ENCODE measurements at places on chromosomes 16 and 17.

DNA sequence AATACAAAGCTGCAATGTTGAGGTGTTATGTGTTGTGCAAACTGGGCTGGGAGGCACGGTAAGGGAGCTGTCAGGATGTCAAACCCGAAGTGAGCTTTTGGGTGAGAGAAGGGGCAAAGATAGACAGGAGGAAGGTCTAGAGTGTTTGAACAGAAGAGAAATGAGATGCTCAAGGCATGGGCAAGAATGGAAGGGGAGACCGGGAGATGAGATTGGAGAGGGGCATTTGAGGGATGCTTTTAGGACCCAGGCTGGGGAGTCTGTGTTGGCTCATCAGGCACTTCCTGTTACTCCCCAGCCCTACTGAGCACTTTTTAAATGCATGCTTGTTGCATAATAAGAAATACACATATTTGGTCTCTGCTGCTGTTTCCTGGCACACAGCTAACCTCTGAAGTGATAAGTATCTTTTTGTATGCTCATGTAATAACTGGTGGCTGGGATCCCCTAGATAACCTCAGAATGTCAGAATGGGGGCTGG is 13.7 kb downstream of the UNC45B start:
- no peak for DNase-seq

- peak; percentile 58 for DNase-seq
Measured at GRCh38 chr17:18258356-18259038, at the start of gene FLII. TSS of gene FLII (minus strand) at chr17:18258738. CDS start at chr17:18258690, 48 bp downstream.

DNA sequence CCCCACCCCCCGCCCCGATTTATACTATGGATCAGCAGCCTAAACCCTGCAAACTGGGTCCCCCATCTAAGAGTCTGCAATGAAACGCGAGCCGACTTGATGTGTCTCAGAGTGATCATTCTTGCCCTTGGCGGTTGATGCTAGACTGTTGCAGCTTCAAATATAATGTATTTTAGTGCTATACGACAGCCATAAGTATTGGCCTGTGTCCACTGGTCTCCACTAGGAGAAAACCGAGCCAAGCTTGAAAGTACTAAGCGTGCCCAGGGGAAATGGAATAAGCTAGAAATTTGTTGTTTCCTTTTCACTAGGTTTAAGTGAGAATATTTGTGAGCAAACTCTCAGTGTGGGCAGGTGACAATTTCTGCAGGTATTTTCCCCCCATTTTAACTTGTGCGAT is 711.2 kb downstream of the MAF start:
- no peak for DNase-seq

DNA sequence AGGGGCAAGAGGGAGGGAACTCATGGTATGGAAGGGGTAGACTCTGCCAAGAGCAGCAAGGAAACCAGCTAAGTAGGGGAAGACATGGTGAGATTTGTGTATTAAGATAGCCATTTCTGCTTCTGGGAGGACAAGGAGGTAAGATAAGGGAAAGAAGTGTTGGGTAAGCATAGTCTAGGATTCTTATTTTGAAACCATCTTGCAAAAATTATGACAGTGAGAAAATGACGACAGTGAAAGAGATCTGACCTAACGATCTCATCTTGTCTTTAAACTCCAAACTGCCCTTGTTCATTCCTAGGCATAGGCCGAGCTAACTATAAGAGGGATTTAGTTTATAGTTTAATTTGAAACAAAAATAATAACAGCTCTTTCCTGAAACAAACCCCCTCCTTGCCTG is 5.6 kb upstream of the RBL2 start:
- no peak for DNase-seq

DNA sequence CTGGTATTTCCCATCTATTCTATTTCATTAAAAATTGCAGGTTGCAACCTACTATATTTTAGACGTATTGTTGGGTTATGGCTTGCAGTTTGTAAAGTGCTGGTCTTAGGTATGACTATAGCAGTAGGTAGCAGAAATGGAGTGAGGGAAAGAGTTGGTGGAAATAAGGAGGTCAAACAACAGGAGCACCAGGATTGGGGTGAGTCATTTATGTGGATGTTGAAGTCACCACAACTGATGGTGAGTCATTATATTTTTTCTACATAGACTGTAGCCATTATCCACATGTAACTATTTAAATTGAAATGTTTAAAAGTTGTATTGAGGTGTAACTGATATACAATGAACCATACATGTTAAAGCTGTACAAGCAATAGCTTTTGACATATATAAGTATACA is 25.0 kb upstream of the HS3ST3A1 start:
- no peak for DNase-seq

DNA sequence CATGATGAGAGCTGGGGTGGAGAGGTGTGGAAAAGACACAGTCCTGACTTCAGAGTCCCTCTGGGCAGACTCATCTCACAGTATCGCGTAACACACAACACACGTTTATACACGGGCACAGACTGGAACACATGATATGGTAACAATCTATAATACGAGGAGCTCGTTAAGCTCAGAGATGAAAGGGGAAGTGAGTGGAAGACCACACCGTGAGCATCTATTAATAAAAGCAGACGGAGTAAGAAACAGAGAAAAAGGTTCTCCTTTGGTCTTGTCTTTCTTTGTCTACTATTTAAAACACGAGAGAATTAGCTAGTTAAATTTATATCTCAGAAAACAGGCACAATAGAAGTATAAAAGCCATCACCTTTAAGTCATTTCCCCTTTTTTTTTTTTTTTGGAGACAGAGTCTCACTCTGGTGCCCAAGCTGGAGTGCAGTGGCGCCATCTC is 13.5 kb downstream of the ANKRD11 start:
- no peak for DNase-seq

- no peak for DNase-seq
Measured at GRCh38 chr16:67013233-67013822, 15.6 kb upstream of the CBFB start.

DNA sequence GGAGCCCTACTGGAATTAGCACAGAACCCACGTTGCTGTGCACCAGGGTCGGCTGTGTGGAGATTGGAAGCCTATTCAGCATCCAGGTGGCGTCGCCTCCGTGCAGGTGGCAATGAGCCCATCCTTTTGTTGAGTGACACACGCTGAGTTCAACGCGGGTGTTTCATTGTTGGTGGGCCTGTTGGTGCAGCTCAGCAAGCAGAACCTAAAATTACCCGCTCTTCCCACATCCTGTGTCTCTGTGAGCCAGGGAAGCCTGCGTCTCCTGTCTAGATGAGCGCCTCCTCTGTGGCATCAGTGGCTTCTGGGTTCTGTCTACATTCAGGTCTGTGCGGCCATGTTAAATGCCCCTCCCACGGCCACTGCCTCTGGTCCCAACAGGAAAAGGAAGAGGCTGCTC is 14.5 kb downstream of the CD2BP2 start:
- no peak for DNase-seq

GRCh38 chr17:27553019-27553511 is 77.9 kb upstream of the LGALS9 start:
- no peak for DNase-seq

GRCh38 chr17:66040402-66040801 is 151.5 kb downstream of the CEP112 start:
- DNase-seq = no peak

DNA sequence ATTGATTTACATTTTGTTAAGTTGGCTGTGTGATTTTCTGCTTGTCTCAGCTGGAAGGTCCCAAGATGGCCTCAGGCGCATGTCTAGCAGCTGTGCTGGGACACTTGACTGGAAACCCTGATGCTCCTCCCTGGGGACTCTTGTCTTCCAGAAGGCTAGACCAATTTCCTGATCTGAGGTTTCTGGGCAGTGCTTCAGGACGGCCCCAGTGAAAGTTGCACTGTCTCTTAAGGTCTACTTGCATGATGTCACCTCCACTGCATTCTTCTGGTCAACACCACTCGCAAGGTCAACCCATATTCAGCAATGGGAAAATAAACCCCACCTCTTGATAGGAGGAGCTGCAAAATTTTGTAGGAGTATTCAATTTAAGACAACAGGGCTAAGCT is 116.0 kb downstream of the SALL1 start:
- no peak for DNase-seq

- no peak for DNase-seq
Measured at GRCh38 chr16:62805221-62805857, 769.1 kb upstream of the CDH8 start.

DNA sequence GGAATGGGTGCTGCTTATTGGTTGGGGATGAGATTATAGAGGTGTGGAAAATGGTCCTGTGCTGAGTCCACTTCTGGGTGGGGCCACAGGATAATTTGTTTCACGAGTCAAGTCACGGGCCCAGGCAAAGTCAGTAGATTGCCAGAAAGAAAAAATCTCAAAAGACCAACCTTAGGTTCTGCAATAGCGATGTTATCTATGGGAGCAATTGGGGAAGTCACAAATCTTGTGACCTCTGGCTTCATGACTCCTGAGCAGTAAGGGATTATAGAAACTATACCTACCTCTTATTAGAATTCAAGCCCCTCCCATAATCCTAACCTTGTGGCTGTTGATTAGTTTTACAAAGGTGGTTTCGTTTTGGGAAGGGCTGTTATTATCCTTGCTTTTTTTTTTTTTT is 31.4 kb downstream of the WWP2 start:
- DNase-seq = no peak

GRCh38 chr17:69042308-69042707 is 18.4 kb downstream of the ABCA9 start:
- DNase-seq = no peak

DNA sequence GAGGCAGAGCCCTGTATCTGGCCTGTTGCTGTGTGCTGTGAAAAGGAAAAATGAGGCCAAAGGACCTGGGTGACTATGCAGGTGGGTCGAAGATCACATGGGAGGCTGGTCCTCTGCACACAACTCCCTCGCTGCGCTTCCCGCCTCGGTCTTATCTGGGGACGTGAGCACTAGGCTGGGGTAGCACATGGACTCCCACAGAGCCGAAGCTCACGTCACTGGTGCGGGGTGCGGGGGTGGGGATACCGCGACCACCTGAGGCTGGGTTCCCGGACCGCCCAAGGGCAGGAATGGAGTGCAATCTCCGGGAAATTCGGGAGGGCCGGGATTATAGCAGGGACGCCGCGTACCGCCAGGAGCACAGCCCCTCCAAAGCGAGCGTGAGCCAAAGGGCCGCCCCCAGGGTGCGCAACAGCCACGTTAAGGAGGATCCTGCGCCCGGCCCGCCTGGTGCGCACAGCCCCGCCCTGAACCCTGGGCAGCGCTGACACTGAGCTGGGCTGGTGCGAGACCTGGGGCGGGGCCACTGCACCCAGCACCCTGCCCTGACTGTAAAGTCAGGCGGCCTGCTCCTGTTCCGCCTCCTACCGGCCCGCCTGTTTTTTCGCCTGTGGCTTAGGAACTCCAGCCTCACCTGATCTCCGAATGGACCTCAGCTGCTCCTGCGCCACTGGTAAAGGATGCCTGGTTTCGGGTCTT is 4.8 kb downstream of the MT1A start:
- no peak for DNase-seq

- DNase-seq = no peak
Measured at GRCh38 chr17:79203016-79203415, 128.4 kb downstream of the ENGASE start.

GRCh38 chr16:27867122-27868110 is 196.1 kb downstream of the GSG1L start:
- DNase-seq = peak; percentile 24

GRCh38 chr17:55785181-55785580 is 34.3 kb downstream of the PCTP start:
- DNase-seq = no peak

DNA sequence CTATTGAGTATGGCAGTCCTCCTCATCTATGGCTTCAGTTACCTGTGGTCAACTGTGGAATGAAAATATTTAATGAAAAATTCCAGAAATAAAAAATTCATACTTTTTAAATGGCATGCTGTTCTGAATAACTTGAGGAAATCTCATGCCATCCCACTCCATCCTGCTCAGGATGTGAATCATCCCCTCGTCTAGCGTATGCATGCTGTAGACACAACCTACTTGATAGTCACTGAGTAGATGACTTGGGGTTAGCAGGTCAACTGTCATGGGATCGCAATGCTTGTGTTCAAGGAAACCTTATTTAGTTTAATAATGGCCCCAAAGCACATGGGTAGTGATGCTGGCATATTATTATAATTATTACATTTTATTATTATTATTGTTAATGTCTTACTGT is 4.8 kb upstream of the VAC14 start:
- DNase-seq = peak; percentile 87

DNA sequence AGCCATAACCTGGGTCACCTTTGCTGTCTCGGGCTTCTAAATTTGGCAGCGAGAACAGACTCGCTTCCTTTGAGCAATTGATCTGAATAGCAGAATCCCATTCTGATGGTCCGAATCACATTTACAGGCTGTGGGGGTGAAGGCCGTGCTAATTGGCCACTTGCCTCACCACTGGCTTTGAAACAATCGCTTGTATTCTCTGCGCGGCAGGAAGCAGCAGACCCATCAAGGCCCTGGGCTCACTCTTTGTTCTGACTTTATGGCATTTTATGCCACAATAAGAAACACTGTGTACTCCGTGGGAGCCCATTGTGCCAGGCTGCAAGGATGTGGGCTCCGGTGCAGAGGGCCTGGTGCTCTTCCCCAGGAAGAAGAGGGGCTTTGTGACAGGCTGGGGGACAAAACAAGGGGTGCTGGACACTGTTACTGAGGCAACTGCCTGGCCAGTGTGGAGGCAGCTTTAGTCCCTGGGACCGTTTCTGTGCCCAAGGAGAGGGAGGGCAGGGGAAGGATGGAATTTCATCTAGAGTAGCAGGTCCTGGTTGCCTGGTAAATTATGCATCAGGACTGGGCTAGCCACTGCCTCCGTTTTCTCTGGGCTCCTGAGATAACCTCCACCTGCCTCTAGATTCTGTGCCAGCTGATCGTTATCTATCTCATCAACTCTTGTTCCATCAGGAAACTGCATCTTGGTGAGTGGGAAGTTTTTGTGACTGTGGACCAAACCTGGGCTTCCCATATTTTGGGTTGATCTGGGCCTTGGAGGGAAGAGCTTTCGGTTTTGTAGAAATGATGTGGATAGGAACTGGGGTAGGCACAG is 78.5 kb downstream of the MRC2 start:
- no peak for DNase-seq

- no peak for DNase-seq
Measured at GRCh38 chr17:81466564-81467472, 45.8 kb downstream of the ACTG1 start.

DNA sequence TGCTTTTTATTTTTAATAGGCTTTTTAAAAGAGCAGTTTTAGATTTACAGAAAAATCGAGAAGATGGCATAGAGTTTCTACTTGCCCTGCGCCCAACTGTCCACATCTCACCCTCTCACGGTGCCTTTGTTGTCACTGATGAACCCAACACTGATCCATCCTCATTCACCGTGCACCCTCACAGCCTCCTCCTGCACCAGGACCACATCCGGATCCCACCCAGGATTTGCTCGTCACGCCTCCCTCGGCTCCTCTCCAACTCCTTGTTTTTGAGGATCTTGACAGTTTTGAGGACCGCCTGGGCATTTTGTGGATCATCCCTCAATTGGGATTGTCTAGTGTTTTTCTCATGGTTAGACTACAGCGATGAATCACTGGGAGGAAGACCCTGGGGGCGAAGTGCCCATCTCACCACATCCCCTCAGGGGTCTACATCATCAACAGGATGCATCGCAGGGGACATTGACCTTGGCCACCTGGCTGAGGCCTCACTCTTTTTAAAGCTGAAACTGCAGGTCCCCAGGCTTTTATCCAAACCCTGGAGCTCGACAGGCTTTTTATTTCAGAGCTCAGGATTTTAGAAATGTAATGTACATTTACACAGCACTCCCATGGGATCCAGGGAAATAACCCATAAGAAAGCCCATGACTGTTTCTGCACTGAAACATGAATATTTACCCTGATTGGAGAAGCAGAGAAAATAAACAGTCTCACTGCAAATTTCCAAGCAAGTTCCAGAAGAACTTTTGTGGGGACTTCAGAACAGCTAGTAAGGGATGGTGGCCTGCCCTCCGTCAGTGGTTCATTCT is 71.8 kb upstream of the ZNF469 start:
- no peak for DNase-seq
